Stimulated activated CD4-positive, alpha-beta T cell treated with anti-CD3 and anti-CD28 coated beads, Interleukin-4, amount 100 ng/mL, for 24 hours (primary cell): ENCODE measurements at places on chromosomes 5 and 9.
A peak's percentile ranks its signal among the peaks of the same experiment; 100 is the strongest.

- DNase-seq = no peak
These were observed 1162.6 kb upstream of the C9orf72 start for GRCh38 chr9:28735738-28736342.

DNA sequence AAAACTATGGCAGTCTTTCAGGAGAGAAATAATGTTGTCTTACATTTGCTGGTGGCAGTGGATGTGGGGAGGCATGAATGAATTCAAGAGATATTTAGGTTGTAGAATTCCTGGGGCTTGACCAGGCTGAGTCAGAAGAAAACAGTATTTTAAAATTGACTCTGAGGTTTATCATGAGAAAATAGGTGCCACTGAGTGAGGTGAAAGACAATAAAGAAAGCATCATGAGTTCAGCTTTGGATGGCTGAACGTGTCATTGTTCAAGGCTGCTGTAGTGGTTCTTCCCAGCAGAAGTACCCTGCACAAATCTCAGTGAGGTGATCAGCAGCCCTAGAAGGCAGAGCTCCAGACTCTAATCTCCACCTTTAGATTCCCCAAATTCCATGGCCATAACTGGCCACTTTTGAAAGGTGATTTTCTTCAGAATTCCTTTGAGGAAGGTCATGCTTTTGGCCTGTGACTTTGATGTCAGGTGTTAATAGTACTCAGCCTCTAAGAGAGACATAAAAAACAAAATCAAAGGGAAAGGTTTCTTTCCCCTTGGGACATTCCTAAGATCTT is 395.4 kb downstream of the NTRK2 start:
- DNase-seq = no peak

GRCh38 chr5:173020154-173020581 is 36.0 kb upstream of the CREBRF start:
- DNase-seq = no peak

- no peak for DNase-seq
These were observed 102.7 kb upstream of the NREP start for GRCh38 chr5:111859533-111860270.

DNA sequence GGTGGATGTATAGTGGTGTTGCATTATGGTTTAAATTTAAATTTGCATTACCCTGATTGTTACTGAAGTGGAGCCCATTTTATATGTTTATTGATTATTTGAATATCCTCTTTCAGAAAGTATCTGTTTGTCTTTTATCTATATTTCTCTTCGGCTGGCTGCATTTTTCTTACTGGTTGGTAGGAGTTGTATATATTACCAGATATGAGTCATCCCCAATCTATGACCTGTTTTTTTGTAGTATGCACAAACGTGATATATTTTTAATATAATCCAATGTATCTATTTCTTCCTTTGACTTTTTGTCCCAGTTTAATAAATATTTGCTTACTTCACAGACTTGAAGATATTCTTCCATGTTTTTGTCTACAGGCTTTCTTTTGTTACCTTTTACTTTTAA is 29.3 kb upstream of the CAMK4 start:
- no peak for DNase-seq

DNA sequence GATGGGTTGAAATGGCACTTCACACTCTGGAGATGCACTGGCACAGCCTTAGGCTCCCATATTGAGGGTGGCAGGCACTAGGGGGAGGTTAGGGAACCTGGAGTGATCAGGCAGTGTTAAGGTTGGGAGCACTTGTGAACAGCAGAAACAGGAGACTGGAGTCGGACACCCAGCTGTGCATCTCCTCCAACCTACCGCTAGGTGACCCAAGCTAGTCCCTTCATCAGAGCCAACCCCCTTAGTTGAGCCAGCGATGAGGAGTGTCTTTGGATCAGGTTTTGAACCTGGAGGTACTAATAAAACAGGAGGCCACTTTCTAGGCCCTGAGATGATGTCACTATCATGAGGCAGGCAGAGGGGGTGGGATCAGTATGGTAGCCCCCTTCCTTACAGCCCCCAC is 1.7 kb downstream of the ACTL7B start:
- DNase-seq = no peak

DNA sequence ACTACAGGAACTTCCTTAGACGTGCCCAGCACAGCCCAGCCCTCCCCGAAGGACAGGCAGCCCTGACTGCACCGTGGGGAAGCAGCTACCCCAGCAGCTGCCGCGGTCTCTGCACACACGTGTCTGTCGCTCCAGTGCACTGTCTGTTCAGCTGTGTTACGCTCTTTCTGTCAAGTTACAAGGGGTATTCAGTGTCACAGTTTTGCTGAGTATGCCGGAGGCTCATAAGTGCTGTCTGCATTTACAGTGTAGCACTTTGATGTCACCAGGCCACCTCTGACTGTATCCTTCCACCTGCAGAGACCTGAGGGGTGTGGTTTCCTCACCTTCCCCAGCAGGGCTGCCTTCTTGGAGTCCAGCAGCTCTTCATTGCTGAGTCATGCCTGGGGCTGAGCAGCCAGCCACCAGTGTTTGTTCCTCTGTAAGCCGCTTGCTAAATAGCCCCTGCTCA is 126.8 kb downstream of the EHMT1 start:
- no peak for DNase-seq

DNA sequence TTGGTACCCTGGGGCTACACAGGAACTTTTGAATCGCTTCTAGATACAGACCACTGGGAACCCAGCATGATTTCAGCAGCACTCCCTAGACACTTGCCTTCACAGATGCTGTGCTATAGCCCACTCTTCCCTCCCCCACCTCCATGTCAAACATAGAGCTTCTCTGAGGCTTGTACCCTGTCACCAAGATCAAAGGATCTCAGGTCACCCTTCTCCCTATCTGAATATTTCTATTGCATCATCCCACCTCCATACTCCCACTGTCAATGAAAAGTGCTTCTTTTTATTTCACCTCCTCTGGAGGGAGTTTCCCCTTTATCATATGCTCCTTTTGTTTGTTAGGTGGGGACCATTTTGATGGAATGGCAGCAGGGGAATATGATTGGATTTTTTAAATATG is 29.2 kb upstream of the PHF24 start:
- peak; percentile 6 for DNase-seq

- peak; percentile 46 for DNase-seq
These were observed 48.6 kb downstream of the UGCG start for GRCh38 chr9:111945216-111945615.

DNA sequence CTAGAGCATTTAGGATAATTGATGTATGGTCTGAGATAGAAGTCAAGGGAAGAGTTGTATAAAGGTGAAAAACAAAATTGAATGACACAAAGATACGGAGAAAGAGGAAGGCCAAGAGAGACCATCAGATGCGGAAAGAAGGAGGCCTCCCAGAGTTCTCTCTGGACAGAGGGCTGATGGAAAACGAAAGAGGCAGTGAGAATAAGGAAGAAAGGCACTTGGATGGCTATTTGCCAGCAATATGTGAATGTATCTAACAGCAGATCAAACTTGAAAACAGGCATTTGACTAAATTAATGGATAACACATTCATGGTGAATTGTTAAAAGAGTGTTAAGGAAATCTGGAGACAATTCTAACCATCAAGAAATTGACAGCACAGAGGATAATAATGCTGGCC is 2.4 kb upstream of the DOCK8 start:
- DNase-seq = no peak

DNA sequence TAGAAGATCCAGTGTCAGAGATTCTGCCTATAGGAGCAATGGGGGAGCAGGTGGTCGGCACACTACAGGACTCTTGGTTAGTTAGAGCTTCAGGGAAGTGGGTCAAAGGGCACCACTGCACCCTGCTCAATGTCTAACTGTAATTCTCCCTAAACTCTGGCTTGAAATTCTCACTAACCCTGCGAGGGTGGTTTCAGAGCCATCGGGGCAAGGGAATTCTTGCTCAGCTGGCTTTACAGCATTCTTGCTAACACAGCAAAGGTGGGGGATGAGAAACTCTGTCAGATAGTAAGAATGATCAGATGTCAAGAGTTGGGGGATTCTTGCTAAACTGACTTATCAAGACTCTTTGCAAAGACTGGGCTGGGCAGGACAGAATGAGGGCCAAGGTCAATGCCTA is 4.7 kb upstream of the ZNF354C start:
- no peak for DNase-seq

DNA sequence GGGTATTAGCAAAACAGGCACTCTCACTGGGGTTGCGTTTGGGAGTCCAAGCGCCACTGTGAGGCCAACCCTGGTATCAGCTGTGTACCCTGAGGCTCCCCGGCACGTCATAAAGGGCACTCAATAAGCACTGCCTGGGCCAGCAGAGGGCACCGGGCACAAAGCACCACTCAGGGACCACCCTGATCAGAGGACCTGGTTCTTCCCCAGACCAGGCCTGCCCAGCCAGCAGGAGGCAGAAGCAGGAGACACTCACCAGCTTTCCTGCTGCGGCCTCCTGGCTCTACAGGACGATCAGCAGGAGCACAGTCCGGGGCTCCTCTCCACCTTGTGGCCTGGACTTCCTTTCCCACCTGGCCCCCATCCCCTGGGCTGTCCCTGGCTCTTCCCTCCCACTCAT is 12.6 kb downstream of the MGAT1 start:
- no peak for DNase-seq

- no peak for DNase-seq
These were observed 91.2 kb downstream of the IRX2 start for GRCh38 chr5:2660315-2660714.

GRCh38 chr5:130870691-130871090 is 294.4 kb downstream of the HINT1 start:
- no peak for DNase-seq

GRCh38 chr5:116466727-116467464 is 107.7 kb downstream of the SEMA6A start:
- no peak for DNase-seq

GRCh38 chr5:1325870-1326531 is 18.9 kb downstream of the CLPTM1L start:
- no peak for DNase-seq

DNA sequence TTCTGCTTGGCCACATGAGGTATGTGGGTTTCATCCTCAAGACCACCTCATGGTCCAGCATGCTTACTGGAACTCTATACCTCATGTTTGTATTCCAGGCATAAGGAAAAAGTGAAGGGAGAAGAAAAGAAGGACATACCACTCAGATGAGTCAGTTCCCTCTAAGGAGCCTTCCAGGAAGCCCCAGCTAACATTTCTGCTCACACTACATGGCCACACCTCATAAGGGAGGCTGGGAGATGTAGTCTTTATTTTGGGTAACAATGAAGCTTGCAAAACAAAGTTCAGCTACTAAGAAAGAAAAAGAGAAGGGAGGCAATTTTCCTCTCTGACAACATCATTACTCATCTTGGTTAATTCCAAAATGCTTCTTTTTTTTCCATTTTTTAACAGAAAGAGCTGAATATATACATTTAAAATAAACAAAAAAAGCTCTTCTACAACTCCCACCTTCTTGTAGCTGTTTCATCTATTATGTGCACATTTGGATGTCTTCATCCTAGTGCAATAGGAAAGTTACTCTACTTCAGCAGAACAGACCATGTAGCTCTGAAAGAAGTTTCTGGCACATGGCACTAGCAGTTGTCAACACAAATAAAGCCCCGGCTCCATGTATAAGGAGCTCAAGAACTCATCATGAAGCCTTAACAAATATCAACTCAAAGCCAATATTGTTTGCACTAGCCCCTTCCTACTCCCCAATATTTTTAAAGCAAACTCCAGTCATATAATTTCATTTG is 123.6 kb upstream of the CCDC112 start:
- no peak for DNase-seq

DNA sequence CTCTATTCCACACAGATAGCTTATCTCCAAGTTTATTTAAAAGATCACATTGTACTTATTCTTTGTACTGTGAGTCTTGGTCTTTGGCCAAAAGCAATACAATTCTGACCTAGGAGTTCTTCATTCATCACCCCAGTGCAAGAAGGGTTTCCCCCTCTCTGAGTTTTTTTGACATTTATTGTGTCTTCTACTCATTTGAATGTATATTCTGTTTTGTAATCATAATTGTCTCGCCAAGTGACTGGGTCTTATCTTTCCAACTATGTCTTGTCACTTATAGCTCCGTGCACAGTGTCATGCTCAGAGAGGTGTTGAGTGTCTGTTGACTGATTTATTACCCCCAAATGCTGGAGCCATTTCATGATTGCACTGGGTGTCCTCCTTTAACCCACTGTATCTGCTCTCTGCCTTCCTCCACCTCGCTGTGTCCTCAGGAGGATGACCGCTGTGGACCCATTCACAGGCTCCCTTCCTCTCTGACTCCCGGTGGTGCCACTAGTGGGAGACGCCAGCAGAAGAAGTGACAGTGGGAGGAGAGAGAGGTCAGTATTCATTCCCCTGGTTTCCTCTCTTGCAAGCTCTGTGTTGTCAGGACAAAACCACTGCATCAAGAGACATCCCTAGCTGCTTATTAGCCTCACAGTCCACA is 11.2 kb upstream of the TRIO start:
- no peak for DNase-seq

GRCh38 chr5:14101922-14102321 is 41.2 kb upstream of the TRIO start:
- no peak for DNase-seq

- DNase-seq = no peak
These were observed 58.3 kb downstream of the PTTG1 start for GRCh38 chr5:160479926-160480325.

DNA sequence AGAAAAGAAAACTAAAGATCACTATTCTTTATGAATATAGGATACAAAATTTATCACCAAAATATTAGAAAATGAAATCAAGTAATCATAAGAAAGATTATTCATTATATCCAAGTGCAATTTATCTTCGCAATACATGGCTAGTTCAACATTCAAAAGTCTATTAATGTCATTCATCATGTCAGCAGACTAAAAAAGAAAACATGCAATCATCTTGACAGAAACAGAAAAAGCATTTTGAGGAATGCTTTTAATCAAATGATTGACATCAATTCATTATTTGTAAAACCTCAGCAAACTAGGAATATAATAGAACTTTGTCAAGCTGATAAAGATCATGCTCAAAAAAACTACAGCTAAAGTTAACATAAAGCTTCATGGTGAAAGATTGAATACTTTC is 40.7 kb downstream of the ATPSCKMT start:
- DNase-seq = no peak

DNA sequence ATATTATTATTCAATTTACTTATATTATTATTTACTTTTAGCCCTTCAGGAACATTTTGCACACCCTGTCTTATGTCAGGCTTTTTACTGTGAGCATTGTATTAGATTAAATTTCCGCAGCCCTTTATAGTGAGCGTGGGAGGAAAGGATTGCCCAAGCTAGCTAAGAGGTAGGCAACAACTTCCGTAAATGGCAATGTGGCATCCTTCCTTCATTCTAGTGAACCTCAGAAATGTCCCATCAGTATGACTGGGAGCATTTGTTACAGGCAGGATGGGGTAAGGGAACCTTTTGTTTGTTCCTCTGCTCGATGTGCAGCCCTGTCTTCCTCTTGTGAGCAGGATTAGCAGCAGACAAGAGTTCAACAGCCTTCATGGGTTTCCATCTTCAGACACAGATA is 6.2 kb upstream of the CD180 start:
- no peak for DNase-seq
